Fibroblast of skin of back (primary cell): ENCODE measurements at places on chromosomes 5 and 9.

DNA sequence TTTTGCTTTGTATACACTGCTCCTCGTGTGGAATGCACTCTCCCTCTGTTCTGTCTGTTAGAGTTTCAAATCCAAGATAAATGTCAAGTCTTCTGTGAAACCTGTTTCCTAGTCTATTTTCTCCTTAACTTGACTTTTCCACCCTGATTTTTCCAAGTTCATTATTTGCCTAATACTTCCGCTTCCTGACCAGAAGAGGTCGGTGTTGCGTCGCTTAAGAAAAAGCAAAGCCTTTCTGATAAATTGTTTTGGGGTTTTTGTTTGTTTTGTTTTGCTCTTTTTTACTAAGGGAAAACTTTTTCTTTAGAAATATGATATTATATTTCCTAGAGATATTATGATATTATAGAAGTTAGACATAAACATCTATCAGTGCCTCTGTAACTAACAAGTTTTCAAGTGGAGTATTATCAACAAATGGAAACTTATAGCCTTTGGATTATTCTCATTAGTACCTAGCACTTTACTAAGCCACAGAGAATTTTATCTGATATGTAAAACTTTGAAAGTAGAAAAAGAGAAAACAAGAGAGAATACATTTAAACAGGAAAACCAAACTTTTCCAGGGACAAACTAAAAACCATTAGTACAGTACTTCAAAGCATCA lies 55.8 kb downstream of the PHAX start:
- DNase-seq = peak; percentile 40

DNA sequence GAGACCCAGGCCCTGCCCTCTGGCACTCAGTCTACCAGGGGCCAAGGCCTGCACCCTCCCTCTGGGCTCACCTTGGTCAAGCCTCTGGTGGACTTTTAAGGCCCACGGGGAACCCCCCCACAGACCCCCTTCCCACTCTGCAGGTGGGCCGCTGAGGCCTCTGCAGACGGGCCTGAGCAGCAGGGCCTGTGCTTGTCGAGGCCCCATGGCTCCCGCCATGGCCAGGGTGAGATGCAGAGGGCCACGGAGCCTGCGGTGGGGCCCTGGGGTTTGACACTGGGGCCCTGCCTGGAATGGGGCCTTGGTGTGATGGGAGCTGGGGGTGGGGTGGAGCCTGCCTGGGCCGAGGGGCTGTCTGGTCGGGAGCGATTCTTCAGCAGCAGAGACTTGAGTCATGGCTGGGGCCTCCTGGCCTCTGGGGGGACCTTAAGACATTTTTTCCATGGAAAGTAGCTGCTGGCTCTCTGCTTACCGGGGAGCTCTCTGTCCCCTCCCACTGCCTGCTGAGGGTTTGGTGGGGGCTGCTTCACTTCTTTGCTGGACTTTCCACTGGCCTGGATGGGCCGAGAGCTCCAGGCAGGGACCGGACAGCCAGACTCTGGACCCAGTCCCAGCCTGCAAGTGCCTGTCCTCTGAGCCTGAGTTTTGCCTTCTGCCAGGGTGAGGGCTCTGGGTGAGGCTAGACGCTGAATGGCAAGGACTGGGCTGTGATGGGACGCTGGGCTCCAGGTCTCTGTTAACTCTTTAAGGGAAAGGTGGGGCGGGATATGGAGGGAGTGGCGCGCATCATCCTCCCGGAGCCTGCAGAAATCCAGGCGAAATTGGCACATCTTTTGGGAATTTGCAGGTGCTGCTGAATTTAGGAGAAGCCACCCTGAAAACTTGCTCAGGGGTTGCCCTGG lies 132.2 kb downstream of the RXRA start:
- peak; percentile 76 for DNase-seq

- no peak for DNase-seq
Measured at GRCh38 chr5:124962735-124963134, 216.3 kb upstream of the ZNF608 start.

DNA sequence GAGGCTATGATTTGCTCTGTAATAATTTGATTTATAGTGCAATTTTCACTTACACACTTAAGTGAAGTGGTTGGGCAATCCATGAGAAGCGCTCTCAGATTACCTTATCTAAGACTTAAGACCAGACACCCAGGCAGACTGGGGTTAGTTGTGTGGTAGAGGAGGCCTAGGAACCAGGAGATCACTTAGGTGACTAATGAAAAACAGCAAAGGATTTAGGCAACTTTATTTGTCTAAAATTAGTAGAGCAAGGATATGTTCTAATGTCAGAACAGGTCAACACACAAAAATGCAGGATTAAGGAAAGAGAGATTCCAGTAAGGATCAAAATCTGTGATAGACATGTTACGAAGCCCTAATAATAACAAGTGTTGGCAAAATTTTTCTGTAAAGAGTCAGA lies 913.8 kb downstream of the TLE1 start:
- DNase-seq = peak; percentile 72

DNA sequence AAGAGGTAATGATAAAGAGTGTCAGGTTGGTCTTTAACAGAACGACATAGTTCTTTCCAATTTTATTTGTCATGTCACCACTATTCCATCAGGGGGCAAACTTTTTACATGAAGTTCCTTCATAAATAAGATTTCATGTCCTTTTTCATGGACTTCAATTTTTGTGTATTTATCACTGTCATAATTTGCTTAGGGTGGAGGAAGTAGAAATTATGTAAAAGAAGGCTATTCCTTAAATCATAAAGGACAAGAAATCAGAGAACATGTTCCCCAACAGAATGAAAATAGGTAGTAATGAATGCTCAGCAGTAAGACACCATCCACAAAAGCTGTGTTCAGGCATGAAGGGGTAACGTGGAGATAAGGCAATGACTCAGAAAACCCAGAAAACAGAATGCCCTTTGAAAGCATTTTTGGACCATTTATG lies 72.7 kb downstream of the ZFAND5 start:
- peak; percentile 47 for DNase-seq

GRCh38 chr9:134253606-134254205 lies 72.5 kb upstream of the RXRA start:
- peak; percentile 42 for DNase-seq

DNA sequence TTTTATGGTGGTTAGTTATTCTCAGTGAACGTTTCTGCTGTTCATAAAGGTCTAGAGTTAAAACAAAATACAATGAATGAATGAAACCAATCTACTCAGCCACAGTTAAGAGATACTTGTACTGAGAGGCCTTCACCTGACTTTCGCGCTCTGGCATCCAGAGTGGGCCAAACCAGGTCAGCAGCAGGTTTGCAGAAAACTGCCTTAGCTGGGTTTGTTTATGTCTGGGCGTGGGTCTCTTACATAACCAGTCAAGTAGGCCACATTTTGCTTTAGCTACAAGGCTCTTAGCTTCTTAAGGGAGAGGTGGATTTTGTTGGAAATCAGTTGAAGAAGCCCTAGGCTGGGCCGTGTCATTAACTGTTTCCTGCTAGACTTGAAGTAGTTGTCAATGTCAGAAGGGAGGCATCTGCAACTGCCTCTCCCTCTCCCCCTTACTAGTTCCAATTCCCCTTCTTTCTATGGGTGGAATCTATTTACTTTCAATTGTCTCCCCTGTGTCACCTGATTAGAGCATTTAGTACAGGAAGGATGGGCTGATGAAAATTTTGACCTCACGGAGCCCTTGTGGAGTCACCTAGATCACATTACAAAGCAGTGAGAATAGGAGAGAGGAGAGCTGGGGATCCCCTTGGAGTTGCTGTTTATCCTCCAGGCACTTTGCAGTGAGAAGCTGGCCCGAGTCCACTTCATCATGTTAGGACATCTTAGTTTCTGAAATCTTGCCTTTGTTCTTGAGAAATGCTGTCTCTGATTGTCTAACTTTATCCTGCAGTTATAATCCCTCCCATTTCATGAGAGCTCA lies 200.5 kb downstream of the ARHGEF28 start:
- peak; percentile 76 for DNase-seq

GRCh38 chr5:127652952-127653611 lies 4.2 kb downstream of the CTXN3 start:
- no peak for DNase-seq

- DNase-seq = peak; percentile 59
Measured at GRCh38 chr9:129131300-129132145, 20.3 kb downstream of the PTPA start.

DNA sequence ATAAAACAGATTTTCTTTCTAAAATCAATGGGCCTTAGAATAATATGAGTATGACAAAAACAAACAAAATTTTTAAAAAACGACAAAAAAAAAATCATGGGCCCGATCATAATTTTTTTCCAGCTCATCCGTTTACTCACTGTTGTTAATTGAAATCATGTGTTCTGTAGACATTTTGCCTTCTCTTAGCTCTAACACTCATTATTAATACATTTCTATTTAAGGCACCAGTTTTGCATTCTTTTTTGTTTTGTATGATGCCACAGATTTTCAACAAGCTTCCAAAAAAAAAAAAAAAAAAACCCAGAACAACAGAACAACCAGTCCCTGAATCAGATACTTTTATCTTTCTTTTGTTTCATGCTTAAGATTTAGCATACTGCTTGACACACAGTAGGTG lies 86.4 kb downstream of the PRLR start:
- DNase-seq = no peak

DNA sequence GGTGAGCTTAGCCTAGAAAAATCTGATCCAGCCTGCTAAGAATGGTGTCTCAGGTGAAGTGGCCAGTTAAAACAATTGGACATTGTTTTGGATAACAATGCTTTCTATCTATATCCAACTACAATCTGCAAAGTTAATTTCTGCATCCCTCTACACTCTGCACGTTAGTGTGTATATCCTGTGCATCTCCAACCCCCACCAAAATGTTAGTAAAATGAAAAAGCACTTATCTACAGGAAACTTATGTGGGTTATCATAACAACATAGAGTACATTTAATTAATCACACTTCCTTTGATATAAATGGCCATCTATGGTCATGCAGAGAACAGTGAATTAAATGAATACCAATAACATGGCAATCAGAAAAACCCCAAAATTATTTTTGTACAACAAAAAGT lies 158.7 kb downstream of the NFIB start:
- no peak for DNase-seq

DNA sequence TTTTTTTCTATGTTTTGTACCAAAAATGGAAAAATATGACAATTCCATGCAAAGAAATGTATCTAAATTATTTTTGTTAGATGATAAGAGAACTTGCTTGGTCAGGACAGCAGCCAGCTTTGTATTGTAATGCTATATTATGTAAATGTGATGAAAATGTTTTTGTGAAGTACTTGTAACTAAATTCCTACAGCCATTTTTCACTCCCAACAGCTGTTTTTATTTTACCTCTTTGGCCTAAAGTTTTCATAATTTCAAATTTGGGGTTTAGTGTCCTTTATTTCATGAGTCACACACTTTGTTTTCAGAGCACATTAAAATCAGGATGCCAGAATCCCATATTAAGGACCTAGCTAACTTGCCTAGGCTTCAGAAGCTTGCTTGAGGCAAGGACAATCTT lies 64.1 kb downstream of the WDR41 start:
- peak; percentile 46 for DNase-seq

GRCh38 chr5:111422747-111423720 lies 89.3 kb downstream of the STARD4 start:
- no peak for DNase-seq

- DNase-seq = peak; percentile 19
Measured at GRCh38 chr9:95516221-95516733, 494 bp downstream of the PTCH1 start.

DNA sequence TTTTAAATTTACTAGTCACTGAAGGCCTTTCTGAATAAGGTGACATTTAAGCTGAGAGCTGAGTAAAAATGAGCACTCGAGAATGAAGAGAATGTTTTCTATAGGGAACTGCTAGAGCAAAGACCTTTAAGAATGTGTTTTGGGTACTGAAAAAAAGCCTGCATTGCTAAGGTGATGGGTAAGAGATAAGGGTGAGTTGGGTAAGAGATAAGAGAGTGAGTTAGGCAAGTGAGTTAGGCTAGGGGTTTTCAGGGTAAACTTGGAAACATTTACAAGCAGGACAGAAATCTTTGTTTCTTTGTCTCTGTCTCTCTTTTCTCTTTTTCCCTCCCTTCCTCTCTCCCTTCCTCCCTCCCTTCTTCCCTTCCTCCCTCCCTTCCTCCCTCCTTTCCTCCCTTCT lies 5.6 kb downstream of the RAD23B start:
- no peak for DNase-seq

GRCh38 chr9:21023861-21024260 lies 7.6 kb downstream of the HACD4 start:
- DNase-seq = no peak

DNA sequence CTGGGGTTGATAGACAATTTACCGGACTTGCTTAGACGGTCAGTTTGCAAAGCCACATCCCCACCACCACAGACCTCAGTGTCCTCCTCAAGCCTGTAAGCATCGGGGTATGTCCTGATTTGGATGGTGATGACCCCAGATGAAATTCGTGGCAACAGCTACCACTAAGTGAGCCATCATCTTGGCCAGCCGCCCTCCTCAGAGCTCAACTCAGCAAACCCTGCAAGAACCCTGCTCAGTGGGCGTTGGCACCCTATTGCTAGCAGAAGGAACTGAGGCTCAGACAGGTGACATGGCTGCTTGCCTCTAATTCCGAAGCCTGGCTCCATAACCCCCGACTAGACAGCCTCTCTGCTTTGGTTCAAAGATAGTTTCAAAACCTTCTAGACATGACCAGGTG lies 41.4 kb upstream of the BARHL1 start:
- DNase-seq = no peak

DNA sequence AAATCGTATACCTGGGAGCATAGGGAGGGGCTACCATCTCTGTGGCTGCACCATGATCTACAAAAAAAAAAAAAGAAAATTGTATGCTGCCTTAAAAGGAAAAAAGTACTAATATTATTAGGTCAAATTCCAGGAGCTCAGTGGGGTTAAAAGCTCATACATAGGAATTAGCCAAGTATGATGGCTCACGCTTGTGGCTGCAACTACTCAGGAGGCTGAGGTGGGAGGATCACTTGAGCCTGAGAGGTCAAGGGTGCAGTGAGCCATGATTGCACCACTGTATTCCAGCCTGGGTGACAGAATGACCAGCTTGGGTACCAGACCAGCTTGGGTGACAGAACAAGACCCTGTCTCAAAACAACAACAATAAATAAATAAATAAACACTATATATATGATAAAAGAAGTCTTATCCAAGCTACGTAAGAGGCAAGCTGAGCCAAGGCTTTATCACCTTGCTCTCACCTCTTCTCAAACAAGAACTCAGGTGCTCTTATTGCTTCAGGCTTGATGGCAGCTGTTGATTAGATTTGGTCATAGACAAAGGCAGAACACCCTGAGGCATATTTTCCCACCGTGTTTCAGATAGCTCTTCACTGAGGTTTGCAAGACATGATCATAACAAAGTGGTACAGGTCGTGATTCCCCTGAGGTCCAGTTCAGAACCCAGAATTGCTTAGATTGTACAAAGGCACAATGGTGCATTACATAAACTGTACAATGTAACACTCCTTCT lies 3.3 kb upstream of the FBXW11 start:
- DNase-seq = no peak

GRCh38 chr9:95088421-95089161 lies 228.9 kb downstream of the FANCC start:
- DNase-seq = no peak

- peak; percentile 99 for DNase-seq
Measured at GRCh38 chr9:121286973-121287741, 19.2 kb downstream of the GSN start.

DNA sequence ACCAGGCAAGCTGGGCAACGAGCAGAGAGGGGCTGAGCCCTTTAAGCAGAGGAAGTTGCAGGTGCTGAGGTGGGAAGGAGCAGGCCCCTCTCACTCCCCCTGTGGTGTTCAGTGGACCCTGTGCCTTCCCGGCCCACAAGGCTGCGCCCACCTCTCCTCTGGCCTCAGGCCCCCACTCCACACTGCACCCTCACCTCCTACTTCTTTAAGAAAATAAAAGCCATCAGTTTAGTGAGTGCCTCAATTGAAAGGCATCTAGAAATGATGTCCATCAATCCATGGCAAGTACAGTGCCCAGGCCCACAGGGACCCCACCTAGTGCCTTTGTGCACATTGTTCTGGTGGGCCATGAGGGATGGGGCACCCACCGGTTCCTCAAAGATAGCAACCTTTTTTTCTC lies 158.0 kb downstream of the PAX5 start:
- no peak for DNase-seq
